ENCODE measurements at places on chromosomes 3 and 15. TPM values are rescaled to one million over a fixed set of nuclear protein-coding genes. Genes with fewer than 3 reads are reported as not detected.

- DNase-seq: no peak
These were observed 46.1 kb downstream of the TMEM266 start for GRCh38 chr15:76105911-76106310.

Gene IRAK2
- 3.8 TPM for total RNA-seq

- no peak for DNase-seq
These were observed 36.4 kb upstream of the GSK3B start for GRCh38 chr3:120130656-120131055.

DNA sequence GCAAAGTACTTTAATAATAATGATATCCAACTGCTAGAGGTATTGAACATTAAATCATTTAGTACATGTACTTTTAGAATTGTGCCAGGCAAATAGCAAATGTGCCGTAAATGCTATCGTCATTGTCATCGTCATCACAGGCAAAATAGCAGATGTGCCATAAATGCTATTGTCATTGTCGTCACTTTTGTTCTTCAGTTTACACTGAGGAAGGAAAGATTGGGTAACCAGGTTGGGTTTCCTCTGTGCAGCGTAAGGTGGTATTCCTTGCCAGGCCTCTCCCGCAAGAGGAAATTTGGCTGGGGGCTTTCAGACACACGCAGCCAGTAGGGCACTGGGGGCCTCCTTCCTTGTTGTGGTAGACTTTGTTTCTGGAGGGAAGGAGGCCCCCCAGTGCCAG lies 26.4 kb downstream of the ABHD17C start:
- no peak for DNase-seq

Gene MYRIP
- 0.59 TPM for total RNA-seq

DNA sequence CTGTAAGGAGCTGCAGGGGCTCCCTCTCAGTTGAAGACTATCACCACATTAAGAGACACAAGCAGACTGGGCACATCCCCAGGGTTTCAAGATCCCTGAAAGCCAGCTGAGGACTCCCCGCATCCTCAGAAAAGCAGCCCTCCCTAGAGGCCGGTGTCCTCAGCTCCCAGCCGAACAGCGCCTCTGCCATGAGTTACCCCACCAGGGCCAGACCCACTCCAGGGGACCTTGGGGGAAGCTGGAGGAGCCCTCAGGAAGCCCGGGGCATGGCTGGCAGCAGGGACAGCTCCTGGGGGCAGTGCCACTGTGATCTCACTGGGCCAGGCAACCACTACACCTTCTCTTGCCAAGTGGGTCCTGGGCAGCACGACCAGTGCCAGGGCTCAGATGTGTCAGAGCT lies 8.1 kb downstream of the KLF15 start:
- no peak for DNase-seq

- DNase-seq: no peak
These were observed 327.8 kb upstream of the ATP11B start for GRCh38 chr3:182465301-182466185.

Gene SLC22A13
- 0.63 TPM for total RNA-seq

Gene CHCHD6
- 47.9 TPM for total RNA-seq

Gene HTR3E
- not detected for total RNA-seq

Gene BFSP2
- total RNA-seq: not detected

Gene RYR3
- total RNA-seq: not detected

Gene MKRN2OS
- total RNA-seq: 1.7 TPM

DNA sequence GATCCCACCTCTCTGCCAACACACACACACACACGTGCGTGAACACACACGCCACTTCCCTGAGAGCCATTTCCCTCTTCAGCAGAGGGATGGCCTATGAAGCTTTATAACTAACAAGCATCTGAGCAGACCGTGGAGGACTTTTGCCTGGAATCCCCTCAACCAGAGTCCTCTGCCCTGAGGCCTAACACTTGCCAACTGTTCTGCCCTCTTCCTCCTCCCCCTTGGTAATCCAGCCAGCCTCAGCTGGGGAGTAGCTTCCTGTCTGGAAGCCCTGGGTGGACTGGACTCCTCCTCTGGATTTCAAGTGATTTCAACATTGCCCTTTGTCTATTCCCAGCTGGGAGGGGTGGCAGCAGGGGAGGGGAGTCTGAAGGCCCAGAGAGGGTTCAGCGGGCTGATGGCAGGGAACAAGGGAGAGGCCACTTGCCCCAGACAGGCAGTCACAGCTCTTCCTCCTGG lies 68.4 kb upstream of the HACD2 start:
- DNase-seq: peak; percentile 66

- no peak for DNase-seq
These were observed 48.2 kb downstream of the ATR start for GRCh38 chr3:142530296-142530695.

- DNase-seq: no peak
These were observed 258.9 kb downstream of the UACA start for GRCh38 chr15:70504299-70504951.

Measured in Caco-2 (cell line).